ENCODE measurements at places on chromosomes 5 and 9.

GRCh38 chr5:115429345-115429940, 115.1 kb downstream of the FEM1C start:
- H3K36me3 ChIP-seq, result no peaks in the 10 kb centered on the region
- peak overlapping the region; percentile 10 for H3K27ac ChIP-seq
- no peaks in the 10 kb centered on the region for H3K27me3 ChIP-seq
- peaks cover 29% of the 10 kb centered on the region for H3K4me1 ChIP-seq
- DNase-seq, result no peak

- no peak for DNase-seq
- no peaks in the 10 kb centered on the region for H3K4me1 ChIP-seq
- peaks cover 8% of the 10 kb centered on the region for H3K36me3 ChIP-seq
- H3K27ac ChIP-seq, result no peak overlapping the region
These were observed 287.6 kb downstream of the RFX3 start for GRCh38 chr9:3238236-3238635.

- DNase-seq, result no peak
- H3K27ac ChIP-seq, result no peak overlapping the region
- H3K4me3 ChIP-seq, result no peak overlapping the region
- no peaks in the 10 kb centered on the region for H3K4me1 ChIP-seq
- H3K27me3 ChIP-seq, result no peaks in the 10 kb centered on the region
These were observed 72.2 kb downstream of the PRDM9 start for GRCh38 chr5:23579566-23579965.

GRCh38 chr5:160627921-160628618, 206.4 kb downstream of the PTTG1 start:
- no peak for DNase-seq
- peaks cover 34% of the 10 kb centered on the region for H3K27me3 ChIP-seq
- no peaks in the 10 kb centered on the region for H3K4me1 ChIP-seq
- H3K27ac ChIP-seq, result no peak overlapping the region
- H3K4me3 ChIP-seq, result no peak overlapping the region
- no peaks in the 10 kb centered on the region for H3K36me3 ChIP-seq

DNA sequence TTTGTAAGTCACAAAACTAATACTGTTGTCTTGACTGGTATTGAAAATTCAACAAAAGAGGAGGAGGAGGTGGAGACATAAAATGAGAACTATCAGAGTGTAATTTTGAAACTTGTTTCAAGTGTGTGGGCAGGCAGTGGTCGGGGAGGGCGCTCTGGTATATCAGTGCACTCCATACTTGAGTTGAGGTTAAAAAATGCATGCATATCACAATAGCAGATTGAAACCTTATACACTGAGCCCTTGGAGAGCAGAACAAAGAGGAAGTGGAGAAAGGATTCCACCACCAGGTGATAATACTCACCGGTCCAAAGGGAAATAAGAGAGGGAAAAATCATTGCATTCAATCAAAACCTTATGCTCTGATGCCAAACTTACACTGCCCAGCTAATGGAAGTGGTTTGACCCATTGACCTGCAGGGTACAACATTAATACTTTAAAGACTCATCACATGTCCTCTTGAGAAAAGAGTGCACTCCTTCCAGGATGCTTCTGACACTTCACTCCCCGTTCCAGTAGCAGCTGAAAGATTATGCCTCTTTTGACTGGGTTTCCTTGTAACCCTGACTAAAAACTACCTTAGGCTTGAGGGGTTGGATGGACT, 79.5 kb upstream of the FAM169A start:
- H3K4me3 ChIP-seq, result no peak overlapping the region
- H3K4me1 ChIP-seq, result peaks cover 6% of the 10 kb centered on the region
- H3K27me3 ChIP-seq, result peaks cover 29% of the 10 kb centered on the region
- H3K36me3 ChIP-seq, result no peaks in the 10 kb centered on the region
- no peak overlapping the region for H3K27ac ChIP-seq

GRCh38 chr5:17723876-17724275, 89.6 kb downstream of the TAF11L14 start:
- H3K4me1 ChIP-seq, result no peaks in the 10 kb centered on the region
- DNase-seq, result no peak
- no peak overlapping the region for H3K27ac ChIP-seq
- H3K4me3 ChIP-seq, result no peak overlapping the region
- no peaks in the 10 kb centered on the region for H3K27me3 ChIP-seq

DNA sequence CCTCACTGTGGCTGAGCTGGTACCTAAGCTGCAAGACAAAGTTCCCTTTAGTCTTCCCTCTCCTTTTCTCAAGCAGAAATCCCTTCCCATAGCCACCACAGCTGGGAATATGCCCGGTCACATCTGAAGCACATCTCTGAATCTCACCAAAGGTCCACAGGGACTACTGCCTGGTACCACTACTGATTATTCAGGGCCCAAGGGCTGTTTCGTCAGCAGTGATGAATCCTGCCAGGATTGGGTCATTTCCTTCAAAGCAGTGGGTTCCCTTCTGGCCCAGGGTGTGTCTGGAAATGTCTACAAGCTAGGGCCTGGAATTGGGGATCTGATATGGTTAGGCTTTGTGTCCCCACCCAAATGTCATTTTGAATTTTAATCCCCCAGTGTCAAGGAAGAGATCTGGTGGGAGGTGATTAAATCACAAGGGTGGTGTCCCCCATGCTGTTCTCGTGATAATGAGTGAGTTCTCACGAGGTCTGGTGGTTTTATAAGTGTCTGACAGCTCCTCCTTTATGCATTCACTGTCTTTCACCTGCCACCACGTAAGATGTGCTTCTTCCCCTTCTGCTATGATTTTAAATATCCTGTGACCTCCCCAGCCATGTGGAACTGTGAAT, 83.2 kb upstream of the FST start:
- H3K27ac ChIP-seq, result no peak overlapping the region
- H3K4me3 ChIP-seq, result no peak overlapping the region
- no peaks in the 10 kb centered on the region for H3K27me3 ChIP-seq

DNA sequence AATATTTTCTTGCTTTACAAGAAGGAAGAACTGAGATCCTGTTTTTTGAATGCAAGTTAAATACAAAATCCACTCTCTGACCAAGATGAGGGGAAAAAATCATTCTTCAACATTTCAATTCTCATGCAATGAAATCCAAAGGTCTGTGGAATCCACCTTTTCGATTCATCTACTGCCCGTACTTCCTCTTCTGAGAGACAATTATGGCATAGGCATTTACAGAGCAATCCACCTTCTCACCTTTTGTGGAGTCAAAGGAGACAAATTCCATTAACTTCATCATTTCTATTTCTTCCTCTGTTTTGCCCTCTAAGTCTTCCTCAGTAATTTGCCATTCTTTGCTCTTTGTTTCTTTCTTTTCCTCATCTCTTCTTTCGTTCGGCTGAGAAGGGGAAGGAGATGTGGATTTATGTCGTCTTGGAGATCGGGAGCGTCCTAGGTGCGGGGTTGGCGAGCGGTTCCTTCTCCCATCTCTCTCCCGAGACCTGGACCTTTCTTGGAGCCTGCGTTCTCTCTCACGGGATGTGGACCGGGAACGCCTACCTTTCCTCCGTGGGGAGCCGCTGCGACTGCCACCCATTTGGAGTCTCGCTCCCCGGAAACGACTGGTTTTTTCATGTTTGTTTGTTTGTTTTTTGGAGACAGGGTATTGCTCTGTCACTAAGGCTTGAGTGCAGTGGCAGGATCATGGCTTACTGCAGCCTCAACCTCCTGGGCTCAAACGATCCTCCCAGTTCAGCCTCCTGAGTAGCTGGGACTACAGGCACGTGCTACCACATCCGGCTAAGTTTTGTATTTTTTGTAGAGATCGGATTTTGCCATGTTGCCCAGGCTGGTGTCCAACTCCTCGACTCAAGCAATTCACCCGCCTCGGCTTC, 24.3 kb upstream of the AFF4 start:
- H3K4me1 ChIP-seq, result peaks cover under 1% of the 10 kb centered on the region
- DNase-seq, result no peak
- H3K4me3 ChIP-seq, result no peak overlapping the region

DNA sequence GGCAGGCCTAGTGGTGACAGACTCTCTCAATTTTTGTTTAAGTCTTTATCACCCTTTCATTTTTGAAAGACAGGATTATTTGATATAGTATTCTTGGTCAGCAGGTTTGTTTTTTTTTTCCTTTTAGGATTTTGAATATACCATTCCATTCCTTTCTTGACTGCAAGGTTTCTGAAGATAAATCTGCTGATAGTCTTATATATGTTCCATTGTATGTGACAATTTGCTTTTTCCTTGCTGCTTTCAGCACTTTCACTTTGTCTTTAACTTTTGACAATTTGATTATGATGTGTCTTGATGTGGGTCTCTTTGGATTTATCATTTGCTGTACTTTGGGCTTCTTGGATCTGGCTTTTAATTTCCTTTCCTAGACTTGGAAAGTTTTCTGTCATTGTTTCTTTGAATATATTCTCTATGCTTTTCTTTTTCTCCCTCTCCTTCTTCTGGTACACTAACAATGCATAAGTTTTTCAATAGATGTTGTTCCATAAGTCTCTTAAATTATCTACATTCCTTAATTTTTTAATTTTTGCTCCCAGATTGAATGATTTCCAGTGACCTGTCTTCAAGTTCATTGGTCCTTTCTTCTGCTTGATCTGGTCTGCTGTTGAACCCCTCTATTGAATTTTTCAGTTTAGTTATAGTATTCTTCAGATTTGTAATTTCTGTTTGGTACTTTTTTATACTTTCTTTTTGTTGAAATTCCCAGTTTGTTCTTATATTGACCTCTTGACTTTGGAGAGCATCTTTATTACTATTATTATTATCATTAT, 14.6 kb upstream of the FBXW2 start:
- no peak overlapping the region for H3K27ac ChIP-seq
- H3K4me1 ChIP-seq, result no peaks in the 10 kb centered on the region
- no peak for DNase-seq
- H3K4me3 ChIP-seq, result no peak overlapping the region

GRCh38 chr9:71665247-71665646, 103.1 kb downstream of the CEMIP2 start:
- H3K4me3 ChIP-seq, result no peak overlapping the region
- no peaks in the 10 kb centered on the region for H3K27me3 ChIP-seq
- H3K27ac ChIP-seq, result no peak overlapping the region
- no peak for DNase-seq
- peaks cover 27% of the 10 kb centered on the region for H3K4me1 ChIP-seq

- H3K27me3 ChIP-seq, result peaks cover 28% of the 10 kb centered on the region
- no peak overlapping the region for H3K27ac ChIP-seq
- no peaks in the 10 kb centered on the region for H3K36me3 ChIP-seq
- no peak for DNase-seq
- H3K4me3 ChIP-seq, result no peak overlapping the region
These were observed 20.0 kb upstream of the ZCCHC7 start for GRCh38 chr9:37100327-37100726.

- H3K27ac ChIP-seq, result no peak within 1 kb of the TSS
- no peaks in the 10 kb centered on the region for H3K27me3 ChIP-seq
- H3K36me3 ChIP-seq, result no peaks in the 10 kb centered on the region
- no peak for DNase-seq
These were observed at the start of gene ANKDD1B for GRCh38 chr5:75611311-75612225. Gene ANKDD1B, plus strand, starts transcription at chr5:75611453. Its CDS starts 182 bp downstream, at chr5:75611635.

- peak; percentile 16 for DNase-seq
- peaks cover 44% of the 10 kb centered on the region for H3K4me1 ChIP-seq
- peak overlapping the region; percentile 91 for H3K27ac ChIP-seq
- H3K36me3 ChIP-seq, result no peaks in the 10 kb centered on the region
These were observed 42.0 kb downstream of the VLDLR start for GRCh38 chr9:2663461-2664173.

DNA sequence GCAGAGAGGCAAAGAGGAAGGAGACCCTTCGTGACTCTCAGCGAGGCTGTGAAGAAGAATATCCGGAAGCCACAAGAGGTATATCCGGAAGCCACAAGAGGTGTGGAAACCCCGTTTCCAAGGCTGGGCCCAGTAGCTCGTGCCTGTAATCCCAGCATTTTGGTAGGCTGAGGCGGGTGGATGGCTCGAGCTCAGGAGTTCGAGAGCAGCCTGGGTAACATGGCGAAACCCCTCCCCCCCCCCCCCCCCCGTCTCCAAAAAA, 612 bp upstream of the BBLN start:
- peak overlapping the region; percentile 85 for H3K27ac ChIP-seq
- H3K36me3 ChIP-seq, result peaks cover 20% of the 10 kb centered on the region
- no peak for DNase-seq
- peaks cover 29% of the 10 kb centered on the region for H3K4me1 ChIP-seq
- no peaks in the 10 kb centered on the region for H3K27me3 ChIP-seq

GRCh38 chr9:124724415-124725067, 46.6 kb downstream of the NR6A1 start:
- H3K27me3 ChIP-seq, result no peaks in the 10 kb centered on the region
- no peak for DNase-seq
- H3K27ac ChIP-seq, result no peak overlapping the region
- peaks cover 17% of the 10 kb centered on the region for H3K4me1 ChIP-seq
- no peak overlapping the region for H3K4me3 ChIP-seq

GRCh38 chr5:76818844-76819831, at the start of gene F2RL1:
Gene F2RL1, plus strand, starts transcription at chr5:76819030. Its CDS starts 153 bp downstream, at chr5:76819183.
- H3K27ac ChIP-seq, result peak within 1 kb of the TSS; percentile 76
- peak within 1 kb of the TSS; percentile 74 for H3K4me3 ChIP-seq
- no peaks in the 10 kb centered on the region for H3K36me3 ChIP-seq
- H3K27me3 ChIP-seq, result peaks cover 59% of the 10 kb centered on the region

GRCh38 chr5:88236866-88237642, 31.6 kb downstream of the TMEM161B start:
- peaks cover 28% of the 10 kb centered on the region for H3K36me3 ChIP-seq
- no peaks in the 10 kb centered on the region for H3K27me3 ChIP-seq
- no peak overlapping the region for H3K4me3 ChIP-seq
- no peak for DNase-seq
- no peak overlapping the region for H3K27ac ChIP-seq

GRCh38 chr9:37769306-37769705, 15.6 kb downstream of the EXOSC3 start:
- no peak overlapping the region for H3K27ac ChIP-seq
- H3K4me1 ChIP-seq, result no peaks in the 10 kb centered on the region
- H3K4me3 ChIP-seq, result no peak overlapping the region
- H3K27me3 ChIP-seq, result no peaks in the 10 kb centered on the region

- H3K27ac ChIP-seq, result peak overlapping the region; percentile 65
- no peaks in the 10 kb centered on the region for H3K36me3 ChIP-seq
- H3K4me3 ChIP-seq, result no peak overlapping the region
- no peak for DNase-seq
These were observed 37.4 kb upstream of the SSBP2 start for GRCh38 chr5:81788329-81788728.

GRCh38 chr9:23658376-23659258, 167.4 kb downstream of the ELAVL2 start:
- H3K4me3 ChIP-seq, result peak overlapping the region; percentile 3
- no peaks in the 10 kb centered on the region for H3K27me3 ChIP-seq
- no peak for DNase-seq
- H3K36me3 ChIP-seq, result no peaks in the 10 kb centered on the region
- H3K27ac ChIP-seq, result no peak overlapping the region
